Activated CD4-positive, alpha-beta memory T cell treated with anti-CD3 and anti-CD28 coated beads, Interleukin-2, amount 10 ng/mL, durations not matched to agents 7 days and 5 days (primary cell): ENCODE measurements at places on chromosomes 7 and 10. TPM values are rescaled to one million over a fixed set of nuclear protein-coding genes. Genes with fewer than 3 reads are reported as not detected.

DNA sequence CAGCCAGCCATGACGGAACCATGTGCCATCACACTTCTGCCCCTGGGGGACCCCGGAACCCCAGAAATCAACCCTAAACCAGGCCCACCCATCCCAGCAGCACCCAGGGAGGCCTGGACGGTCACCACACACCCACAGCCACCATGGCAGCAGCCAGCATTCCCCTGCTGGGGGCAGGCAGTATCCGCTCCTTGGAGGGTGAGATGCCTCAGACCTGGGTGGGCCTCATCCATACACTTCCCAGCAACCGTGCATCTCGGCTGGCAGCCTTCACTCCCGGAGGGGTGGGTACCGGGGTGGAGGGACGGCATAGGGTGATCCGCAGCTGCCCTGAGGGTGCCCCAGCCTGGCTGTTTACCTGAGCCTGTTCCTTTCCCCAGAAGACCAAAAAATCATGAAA, 69.1 kb upstream of the FAM20C start:
- no peak for DNase-seq

Gene AS3MT
- 0.65 TPM for total RNA-seq

GRCh38 chr7:98105942-98106544, 619 bp upstream of the LMTK2 start:
- peak; percentile 17 for DNase-seq

GRCh38 chr7:71976645-71977044, 435.5 kb downstream of the CALN1 start:
- no peak for DNase-seq
